Sigmoid colon (tissue), 7 donors: ENCODE measurements at places on chromosomes 2 and 18.

- DNase-seq, result peak; percentile 72
Measured at GRCh38 chr2:37323781-37324535, 675 bp downstream of the PRKD3 start.

- DNase-seq, result peak; percentile 11
Measured at GRCh38 chr2:128628206-128628605, 309.5 kb upstream of the HS6ST1 start.

DNA sequence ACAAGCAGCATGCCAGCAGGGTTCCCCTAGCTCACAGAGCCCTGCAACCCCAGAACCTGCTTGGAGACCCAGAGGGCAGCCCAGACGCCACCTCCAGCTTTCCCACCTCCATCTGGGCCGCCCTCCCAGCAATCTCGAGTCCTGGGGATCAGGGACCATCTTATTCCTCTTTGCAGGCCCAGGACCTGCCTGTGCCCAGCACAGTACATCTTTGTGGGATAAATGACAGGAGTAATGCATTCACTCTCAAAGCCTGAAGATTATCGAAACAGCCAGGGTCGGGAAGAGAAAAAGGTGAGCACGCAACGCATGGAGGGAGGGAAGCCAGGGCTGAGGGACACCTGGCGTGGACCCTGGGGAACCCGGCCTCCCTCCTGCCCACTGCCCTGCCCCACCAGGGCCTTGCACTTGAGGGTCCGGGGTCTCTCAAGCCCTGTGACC is 144.1 kb downstream of the NDUFA10 start:
- no peak for DNase-seq

DNA sequence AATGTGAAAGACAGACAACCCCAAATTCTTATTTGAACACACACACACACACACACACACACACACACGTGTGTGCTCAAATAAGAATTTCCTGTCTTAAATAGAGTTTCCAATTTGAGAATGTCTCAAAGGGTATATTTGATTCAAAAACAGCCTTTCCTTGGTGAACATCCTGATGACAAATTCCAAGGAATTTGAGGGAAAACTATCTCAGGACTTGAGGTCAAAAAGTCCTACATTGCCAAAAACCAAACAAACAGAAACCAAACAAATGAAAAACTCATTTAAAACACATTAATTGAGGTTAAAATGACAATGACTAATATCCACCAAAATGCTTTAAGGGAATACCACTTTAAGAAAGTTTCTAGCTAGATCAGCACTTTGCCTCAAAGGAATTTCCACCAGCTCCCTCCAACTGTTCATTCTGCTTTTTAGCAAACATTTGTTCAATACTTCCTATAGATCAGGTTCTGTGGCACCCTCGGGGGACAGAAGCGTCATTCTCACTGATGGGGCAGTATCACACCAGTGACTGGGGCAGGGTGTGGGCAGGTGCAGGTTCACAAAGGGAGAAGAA is 232.1 kb upstream of the TRIB2 start:
- DNase-seq, result no peak

- no peak for DNase-seq
Measured at GRCh38 chr18:14928396-14928795, 180.4 kb downstream of the ANKRD30B start.

- DNase-seq, result no peak
Measured at GRCh38 chr2:235480614-235481013, 13.2 kb upstream of the AGAP1 start.

DNA sequence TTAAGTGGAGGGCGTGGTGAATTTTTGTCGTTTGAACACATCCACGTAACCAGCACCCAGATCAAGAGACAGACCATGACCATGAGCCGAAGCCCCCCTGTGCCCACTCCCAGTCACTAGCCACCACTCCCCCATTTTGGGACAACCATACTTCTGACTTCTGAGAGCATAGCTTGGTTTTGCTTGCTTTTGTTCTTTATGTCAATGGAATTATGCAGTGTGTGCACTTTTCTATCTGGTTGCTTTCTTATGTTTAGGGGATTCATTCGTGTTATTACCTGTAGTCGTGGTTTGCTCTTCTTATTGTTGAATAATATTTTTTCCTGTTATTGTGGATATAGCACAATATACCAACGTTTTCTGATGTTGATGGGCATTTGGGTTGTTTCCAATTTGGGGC is 141.7 kb downstream of the GLI2 start:
- no peak for DNase-seq

GRCh38 chr2:104402825-104403224 is 451.1 kb upstream of the POU3F3 start:
- no peak for DNase-seq

DNA sequence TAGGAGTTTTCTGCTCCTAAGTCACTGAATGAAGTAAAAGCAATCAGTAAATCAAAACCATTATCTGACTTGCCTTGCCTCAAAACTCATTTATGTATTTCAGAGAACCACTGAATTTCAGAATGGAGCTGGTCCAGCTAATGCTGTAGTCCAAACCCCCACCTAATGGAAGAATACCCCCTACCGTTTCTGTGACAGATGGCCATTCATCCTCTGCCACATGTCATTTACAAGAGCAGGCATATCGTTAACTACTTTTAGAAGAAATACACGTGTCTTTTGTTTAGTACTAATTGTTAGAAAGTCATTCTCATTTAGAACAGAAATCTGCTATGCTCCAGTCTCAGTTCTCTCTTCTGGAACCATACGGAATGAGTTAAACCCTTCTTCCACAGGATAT is 12.8 kb upstream of the GALNT5 start:
- DNase-seq, result no peak
